ENCODE measurements at places on chromosomes 4 and X.

DNA sequence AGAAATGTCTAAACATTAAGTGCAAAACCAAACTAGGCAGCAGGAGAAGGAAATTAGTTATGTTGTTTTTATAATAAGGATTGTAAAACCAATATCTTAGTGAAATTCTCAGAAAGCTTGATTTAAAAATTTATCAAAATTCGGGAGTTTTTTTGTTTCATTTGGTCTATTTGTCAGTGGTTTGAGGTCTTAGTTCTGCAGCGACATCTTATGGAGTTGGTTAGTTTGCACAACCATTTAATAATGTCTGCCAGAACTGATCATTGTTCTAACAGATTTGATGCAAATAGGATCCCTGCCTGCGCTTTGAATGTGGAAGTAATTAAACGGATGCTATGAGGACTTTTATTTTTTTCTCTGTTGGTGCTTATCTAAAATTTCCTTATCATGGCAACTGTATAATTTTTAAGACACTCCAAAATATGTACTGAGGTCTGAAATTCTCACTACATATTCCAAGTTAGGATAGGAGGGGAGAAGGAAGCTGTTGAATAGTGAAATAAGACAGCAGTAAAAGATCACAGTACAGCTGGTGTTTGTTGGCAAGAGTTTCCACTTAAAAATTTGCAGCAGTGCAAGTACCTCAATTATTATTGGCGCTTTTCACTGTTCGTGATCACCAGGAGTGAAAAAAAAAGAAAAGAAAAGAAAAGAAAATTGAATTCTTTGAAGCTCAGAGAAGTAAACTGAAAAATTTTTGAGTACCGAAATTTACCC, 2521.4 kb downstream of the ARAP2 start:
- no peak for DNase-seq

DNA sequence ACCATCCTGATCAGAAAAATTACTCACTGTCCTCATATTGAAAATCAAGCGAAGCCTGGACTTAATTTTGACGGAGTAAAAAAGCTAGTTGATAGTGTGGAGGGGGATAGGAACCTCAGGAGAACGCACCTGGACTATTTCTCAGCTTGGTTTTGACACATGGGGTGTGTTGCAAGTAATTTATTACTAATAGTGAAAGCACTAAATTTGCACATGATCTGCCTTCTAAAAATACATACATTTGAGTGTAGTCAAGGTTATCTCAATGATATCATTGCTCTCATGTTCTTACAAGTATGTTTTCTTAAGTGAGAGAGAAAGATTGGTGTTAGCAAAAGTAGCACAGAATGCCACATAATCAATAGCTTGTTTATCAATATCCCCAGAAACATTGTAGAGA, 29.5 kb downstream of the LRIT3 start:
- DNase-seq, result peak; percentile 58

DNA sequence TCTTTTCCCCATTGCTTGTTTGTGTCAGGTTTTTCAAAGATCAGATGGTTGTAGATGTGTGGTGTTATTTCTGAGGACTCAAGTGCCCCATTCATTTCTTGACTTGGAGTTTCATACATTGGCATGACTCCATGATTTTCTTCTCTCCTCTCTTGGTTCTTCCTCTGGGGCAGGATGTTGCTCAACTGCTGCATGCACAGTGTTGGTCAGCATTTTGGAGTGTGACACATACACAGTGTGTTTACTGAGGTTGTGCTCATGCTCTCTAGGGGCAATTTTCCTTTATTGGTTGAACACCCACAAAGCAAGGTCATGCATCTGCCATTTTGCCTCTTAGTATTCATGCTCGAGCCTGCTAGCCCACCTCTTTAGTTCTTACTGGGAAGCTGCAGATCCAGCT, 1993.8 kb downstream of the ARAP2 start:
- DNase-seq, result no peak

GRCh38 chrX:136839196-136839595, 41.3 kb downstream of the RBMX start:
- no peak for DNase-seq

DNA sequence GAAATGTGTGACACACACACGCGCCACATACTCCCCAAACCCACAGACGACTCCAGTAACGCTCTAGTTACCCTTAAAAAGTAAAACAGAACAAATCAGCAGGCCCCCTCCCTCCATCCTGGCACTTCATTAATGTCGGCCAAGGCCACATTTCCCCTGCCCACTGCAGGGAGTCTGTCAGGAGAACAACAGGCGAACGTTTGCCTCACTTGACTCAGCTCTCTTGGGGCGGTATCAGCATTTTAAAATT, 671 bp upstream of the FHIP1A start:
- DNase-seq, result no peak

GRCh38 chrX:3461397-3462165, 115.1 kb upstream of the MXRA5 start:
- DNase-seq, result no peak

DNA sequence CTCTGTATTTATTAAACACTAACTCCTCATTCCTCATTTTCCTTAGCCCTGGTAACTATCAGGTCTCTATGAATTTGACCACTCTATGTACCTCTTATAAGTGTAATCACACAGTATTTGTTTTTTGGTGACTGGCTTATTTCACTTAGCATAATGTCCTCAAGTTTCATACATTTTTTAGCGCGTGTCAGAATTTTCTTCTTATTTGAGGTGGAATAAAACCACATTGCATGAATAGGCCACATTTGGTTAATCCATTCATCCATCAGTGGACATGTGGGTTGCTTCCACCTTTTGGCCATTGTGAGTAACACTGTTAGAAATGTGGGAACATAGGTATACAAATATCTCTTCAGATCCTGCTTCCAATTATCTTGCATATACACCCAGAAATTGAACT, 341.2 kb upstream of the BOD1L1 start:
- no peak for DNase-seq

GRCh38 chrX:7950865-7951264, 23.7 kb upstream of the PNPLA4 start:
- DNase-seq, result no peak

GRCh38 chrX:18206657-18207056, 14.0 kb downstream of the BEND2 start:
- no peak for DNase-seq

DNA sequence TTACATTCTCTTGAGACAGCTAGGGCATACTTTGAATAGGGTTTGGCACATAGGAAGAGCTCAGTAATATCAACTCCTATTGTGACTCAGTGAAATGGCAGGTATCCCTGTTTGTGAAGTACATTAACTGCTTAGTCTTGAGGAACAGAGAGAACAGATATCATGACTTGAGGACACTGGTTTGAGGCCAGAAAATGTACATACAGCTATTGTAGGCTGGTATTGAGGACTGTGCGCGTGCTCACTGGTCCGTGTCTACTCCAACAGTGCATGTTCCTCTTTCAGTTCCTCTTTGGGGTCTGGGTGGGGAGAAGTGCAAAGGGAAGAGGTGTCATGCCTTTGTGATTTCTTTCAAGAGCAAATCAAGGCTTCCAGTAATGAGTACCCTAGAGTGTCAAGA, 34.6 kb upstream of the TBC1D9 start:
- no peak for DNase-seq

DNA sequence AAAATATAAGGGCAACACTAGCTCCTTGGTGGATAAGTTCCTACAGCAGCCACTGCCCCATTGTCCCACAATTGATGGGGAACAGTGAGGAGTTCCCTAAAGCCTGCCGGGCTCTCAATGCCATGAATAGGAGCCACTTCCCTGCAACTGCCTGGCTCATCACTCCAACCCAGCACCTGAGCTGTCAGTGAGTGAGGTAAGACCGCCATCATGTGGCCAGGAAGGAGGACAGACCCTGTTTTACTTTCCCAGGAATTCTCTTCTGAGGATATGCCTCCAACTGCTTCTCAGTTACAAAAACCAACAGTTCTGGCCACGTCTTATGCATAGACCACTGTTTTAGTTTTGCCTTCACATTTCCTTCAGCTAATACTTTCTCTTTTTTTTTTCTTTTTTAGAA, 45.5 kb downstream of the SRPX start:
- DNase-seq, result peak; percentile 18

DNA sequence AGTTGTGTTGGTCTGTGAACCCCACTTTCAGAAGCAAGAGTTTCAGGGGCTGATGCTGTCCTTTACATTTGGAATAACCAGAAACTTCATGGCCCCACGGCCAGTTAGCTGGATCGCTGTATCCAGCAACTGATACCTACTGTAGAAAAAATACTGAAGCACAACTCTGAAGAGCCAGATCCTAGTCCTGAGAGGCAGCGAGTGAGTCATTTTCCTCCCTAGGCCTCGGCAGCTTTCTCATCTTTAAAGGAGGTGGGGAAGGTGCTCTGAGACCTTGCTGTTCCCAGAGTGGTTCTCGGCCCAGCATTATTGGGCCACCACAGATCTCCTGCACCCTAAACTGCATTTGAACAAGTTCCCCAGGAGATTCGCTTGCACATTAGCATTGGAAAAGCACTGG, 63.2 kb downstream of the NHS start:
- no peak for DNase-seq

GRCh38 chrX:41870719-41871151, 52.6 kb downstream of the CASK start:
- peak; percentile 12 for DNase-seq

GRCh38 chrX:31499109-31499508, 427.3 kb upstream of the FTHL17 start:
- DNase-seq, result no peak

- DNase-seq, result no peak
These were observed 49.9 kb upstream of the PDLIM3 start for GRCh38 chr4:185585211-185585610.

GRCh38 chrX:112025753-112026152, 56.8 kb downstream of the TRPC5 start:
- DNase-seq, result no peak

Data from pancreas (tissue), 10 donors.